Spinal cord (tissue), 10 donors: ENCODE measurements at places on chromosomes 3 and 15.

- no peak overlapping the region for H3K4me3 ChIP-seq
- no peak for DNase-seq
- no peaks in the 10 kb centered on the region for H3K36me3 ChIP-seq
Measured at GRCh38 chr3:140051019-140051957, 116.3 kb downstream of the CLSTN2 start.

GRCh38 chr15:63880744-63881143 is 47.0 kb upstream of the HERC1 start:
- H3K27me3 ChIP-seq: no peaks in the 10 kb centered on the region
- no peak for DNase-seq
- H3K4me1 ChIP-seq: peaks cover 4% of the 10 kb centered on the region
- H3K36me3 ChIP-seq: no peaks in the 10 kb centered on the region
- H3K4me3 ChIP-seq: no peak overlapping the region

- no peaks in the 10 kb centered on the region for H3K36me3 ChIP-seq
- no peaks in the 10 kb centered on the region for H3K4me1 ChIP-seq
- DNase-seq: no peak
Measured at GRCh38 chr3:8911781-8912180, 51.5 kb downstream of the RAD18 start.

GRCh38 chr3:40207796-40208195 is 101.7 kb upstream of the EIF1B start:
- DNase-seq: no peak
- no peaks in the 10 kb centered on the region for H3K4me1 ChIP-seq
- H3K27me3 ChIP-seq: no peaks in the 10 kb centered on the region
- H3K36me3 ChIP-seq: no peaks in the 10 kb centered on the region
- H3K4me3 ChIP-seq: no peak overlapping the region

DNA sequence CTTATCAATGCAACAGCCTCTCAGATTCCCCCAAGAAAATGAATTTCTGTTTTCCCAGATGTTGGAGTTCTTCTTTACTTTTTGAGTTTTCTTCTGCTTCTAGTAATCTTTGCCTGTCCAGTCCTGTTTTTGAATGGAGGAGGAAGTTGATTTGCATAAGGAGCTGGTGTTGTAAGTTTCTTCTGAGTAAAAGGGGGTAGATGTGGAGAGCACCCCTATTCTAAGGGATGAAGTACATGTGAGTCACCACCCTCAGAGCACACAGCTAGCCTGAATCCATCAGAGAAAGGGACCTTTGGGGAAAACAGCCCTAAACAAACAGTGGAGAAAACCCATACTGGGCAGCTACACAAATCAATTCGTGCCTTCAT is 34.5 kb downstream of the ACAA1 start:
- no peaks in the 10 kb centered on the region for H3K36me3 ChIP-seq
- H3K4me1 ChIP-seq: peaks cover 12% of the 10 kb centered on the region
- no peak overlapping the region for H3K4me3 ChIP-seq

DNA sequence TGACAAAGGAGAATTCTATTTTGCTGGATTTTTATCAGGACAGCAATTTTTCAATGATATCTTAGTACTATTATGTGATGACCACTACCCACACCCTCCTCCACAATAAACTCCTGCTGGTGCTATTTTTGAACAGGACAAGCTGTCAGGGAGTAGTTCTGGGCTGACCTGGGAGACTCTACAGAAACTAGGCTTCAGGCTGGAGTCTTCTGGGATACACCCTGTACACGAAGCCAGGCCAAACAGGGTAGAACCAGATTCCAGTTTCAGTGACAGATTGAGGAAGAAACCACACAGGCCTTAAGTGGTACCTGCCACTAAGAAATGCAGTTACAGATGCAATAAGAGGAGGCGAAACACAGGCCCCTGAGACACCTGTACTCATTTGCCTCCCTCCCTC is 12.8 kb downstream of the NMNAT3 start:
- H3K4me1 ChIP-seq: no peaks in the 10 kb centered on the region
- no peak overlapping the region for H3K27ac ChIP-seq
- DNase-seq: no peak
- H3K36me3 ChIP-seq: no peaks in the 10 kb centered on the region

GRCh38 chr3:122497425-122497824 is 17.3 kb downstream of the KPNA1 start:
- no peak overlapping the region for H3K4me3 ChIP-seq
- DNase-seq: no peak
- peaks cover 4% of the 10 kb centered on the region for H3K36me3 ChIP-seq

GRCh38 chr3:66372681-66373350 is 128.0 kb downstream of the LRIG1 start:
- H3K36me3 ChIP-seq: peaks cover 19% of the 10 kb centered on the region
- peaks cover 9% of the 10 kb centered on the region for H3K4me1 ChIP-seq
- H3K27ac ChIP-seq: no peak overlapping the region
- DNase-seq: no peak
- H3K4me3 ChIP-seq: no peak overlapping the region
- no peaks in the 10 kb centered on the region for H3K27me3 ChIP-seq

DNA sequence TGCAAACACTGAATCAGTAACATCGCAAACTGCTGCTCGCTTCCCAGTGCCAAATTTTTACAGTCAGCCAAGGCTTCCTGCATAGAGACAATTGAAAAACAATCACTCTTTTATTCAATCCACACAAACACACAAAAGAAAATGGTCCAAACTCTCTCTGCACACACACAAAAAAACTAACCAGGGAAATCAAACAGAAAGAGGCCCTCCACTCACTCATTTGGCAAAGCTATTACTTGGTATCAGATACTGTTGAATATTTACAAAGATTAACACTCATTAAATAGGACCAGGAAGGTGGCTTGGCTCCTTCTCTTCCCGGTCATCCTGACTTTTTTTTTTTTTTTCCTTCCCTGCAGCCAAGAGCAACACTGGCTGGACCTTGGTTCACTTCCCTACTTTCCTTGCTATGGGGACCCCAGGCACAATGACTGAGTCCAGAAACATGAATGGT is 62.4 kb upstream of the SPATA12 start:
- peaks cover 7% of the 10 kb centered on the region for H3K4me1 ChIP-seq
- no peak overlapping the region for H3K4me3 ChIP-seq
- no peaks in the 10 kb centered on the region for H3K27me3 ChIP-seq

DNA sequence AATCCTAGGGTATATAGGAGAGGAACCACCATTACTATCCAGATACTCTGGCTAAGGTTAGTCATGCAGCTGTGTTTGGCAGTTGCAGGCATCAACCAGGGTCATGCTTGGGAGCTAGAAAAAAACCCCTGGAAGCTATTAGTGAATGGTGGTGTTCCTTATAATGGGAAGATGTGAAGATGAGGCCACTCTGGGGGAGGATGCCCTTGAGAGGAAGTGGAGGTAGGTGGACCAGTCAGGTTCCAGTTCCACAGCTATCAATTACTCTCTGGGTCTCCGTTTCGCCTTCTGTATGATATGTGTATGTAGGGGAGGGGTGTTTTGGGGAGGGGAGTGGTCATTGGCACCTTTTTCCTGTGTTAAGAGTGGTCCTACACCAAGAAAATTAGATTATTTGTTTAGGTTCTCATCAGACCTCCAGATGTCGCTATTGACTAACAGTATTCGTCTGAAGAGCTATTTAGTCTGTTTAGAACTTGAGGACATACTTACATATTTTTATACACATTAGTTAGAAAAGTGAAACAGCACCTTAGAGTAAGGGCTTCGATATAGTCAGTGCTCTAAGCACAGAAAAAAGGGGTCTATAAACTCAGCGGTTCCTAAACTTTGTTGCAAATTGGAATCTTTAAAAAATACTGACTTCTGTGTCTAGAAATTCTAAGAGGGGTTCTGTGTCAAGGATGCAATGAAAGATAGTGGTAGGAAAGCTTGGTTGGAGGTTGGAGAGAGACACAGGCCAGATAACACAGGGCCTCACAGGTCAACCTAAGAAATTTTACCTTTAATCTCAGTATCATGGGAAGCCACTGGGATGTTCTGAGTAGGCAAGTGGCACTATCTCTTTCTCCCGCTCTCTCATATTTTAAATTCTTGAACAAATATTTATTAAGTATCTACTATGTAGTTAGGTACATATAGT is 9.1 kb upstream of the HPS3 start:
- no peaks in the 10 kb centered on the region for H3K36me3 ChIP-seq
- H3K27ac ChIP-seq: no peak overlapping the region
- peak; percentile 91 for DNase-seq
- H3K27me3 ChIP-seq: no peaks in the 10 kb centered on the region

- DNase-seq: no peak
- H3K36me3 ChIP-seq: peaks cover 5% of the 10 kb centered on the region
- H3K4me1 ChIP-seq: peaks cover 53% of the 10 kb centered on the region
- peak overlapping the region; percentile 49 for H3K27ac ChIP-seq
- no peak overlapping the region for H3K4me3 ChIP-seq
Measured at GRCh38 chr3:127744253-127744815, 71.6 kb downstream of the ABTB1 start.

DNA sequence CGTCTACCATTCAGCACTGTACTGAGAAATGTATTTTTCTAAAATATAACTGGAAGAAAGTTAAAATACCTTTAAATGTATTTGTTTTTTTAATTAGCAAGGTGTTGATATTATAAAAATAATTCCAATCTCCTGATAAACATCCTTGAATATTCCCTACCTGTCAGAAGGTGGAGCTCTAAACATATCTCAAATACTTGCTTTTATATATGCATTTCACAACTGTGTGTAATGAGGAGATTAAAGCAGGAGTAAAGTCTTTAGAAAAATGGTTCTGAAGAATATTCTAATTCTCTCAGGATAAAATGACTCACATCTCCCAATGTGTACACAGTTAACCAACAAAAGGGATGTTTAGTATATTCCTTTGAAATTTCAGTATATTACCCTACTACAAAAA is 422.7 kb downstream of the PLCL2 start:
- H3K4me1 ChIP-seq: no peaks in the 10 kb centered on the region
- no peak overlapping the region for H3K4me3 ChIP-seq
- DNase-seq: peak; percentile 82
- no peak overlapping the region for H3K27ac ChIP-seq
- H3K36me3 ChIP-seq: no peaks in the 10 kb centered on the region

DNA sequence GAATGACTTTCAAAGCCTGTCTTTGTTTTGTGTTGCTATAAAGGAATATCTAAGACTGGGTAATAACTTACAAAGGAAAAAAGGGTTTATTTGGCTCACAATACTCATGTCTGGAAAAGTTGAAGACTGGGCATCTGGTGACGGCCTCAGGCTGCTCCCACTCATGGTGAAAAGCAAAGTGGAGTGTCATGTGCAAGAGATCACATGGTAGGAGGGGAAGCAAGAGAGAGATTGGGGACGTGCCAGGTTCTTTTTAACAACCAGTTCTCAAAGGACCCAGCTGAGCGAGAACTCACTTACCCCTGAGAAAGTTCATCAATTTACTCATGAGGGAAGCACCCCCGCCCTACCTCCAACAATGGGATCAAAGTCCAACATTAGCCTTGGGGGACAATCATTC is 929.4 kb downstream of the ROBO1 start:
- H3K36me3 ChIP-seq: no peaks in the 10 kb centered on the region
- H3K4me3 ChIP-seq: no peak overlapping the region
- no peak for DNase-seq
- no peaks in the 10 kb centered on the region for H3K4me1 ChIP-seq
- no peaks in the 10 kb centered on the region for H3K27me3 ChIP-seq
- no peak overlapping the region for H3K27ac ChIP-seq

- no peak for DNase-seq
- H3K27ac ChIP-seq: no peak overlapping the region
- no peaks in the 10 kb centered on the region for H3K27me3 ChIP-seq
- no peak overlapping the region for H3K4me3 ChIP-seq
Measured at GRCh38 chr3:101532783-101533602, 20.0 kb upstream of the SENP7 start.

GRCh38 chr3:169147238-169148008 is 516.1 kb downstream of the MECOM start:
- peak overlapping the region; percentile 38 for H3K4me3 ChIP-seq
- H3K27me3 ChIP-seq: peaks cover 77% of the 10 kb centered on the region
- no peak for DNase-seq
- no peaks in the 10 kb centered on the region for H3K36me3 ChIP-seq

GRCh38 chr3:178382449-178383061 is 153.7 kb upstream of the KCNMB2 start:
- no peak for DNase-seq
- no peak overlapping the region for H3K4me3 ChIP-seq
- no peaks in the 10 kb centered on the region for H3K36me3 ChIP-seq
- no peaks in the 10 kb centered on the region for H3K27me3 ChIP-seq
- H3K4me1 ChIP-seq: no peaks in the 10 kb centered on the region
- no peak overlapping the region for H3K27ac ChIP-seq

DNA sequence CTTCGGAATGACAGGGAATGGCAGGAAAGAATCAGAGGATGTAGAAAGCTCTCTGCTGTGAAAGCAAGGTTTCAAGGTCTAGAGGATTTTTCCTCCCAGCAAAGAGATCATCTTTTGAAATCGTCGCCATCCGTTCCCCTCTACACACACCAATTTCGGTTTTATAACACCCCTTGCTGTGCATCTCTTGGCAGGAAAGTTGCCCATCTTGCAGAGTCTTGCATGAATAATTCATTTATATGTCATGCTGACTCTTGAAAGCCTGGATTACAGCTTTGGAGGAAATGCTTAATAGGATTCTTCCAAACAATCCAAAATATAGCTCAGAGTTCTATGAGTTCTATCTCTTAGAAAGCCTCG is 262.7 kb downstream of the CHL1 start:
- no peak overlapping the region for H3K4me3 ChIP-seq
- H3K27ac ChIP-seq: peak overlapping the region; percentile 33
- no peaks in the 10 kb centered on the region for H3K4me1 ChIP-seq
- DNase-seq: peak; percentile 89

GRCh38 chr3:81838457-81838856 is 77.0 kb upstream of the GBE1 start:
- no peaks in the 10 kb centered on the region for H3K27me3 ChIP-seq
- H3K4me1 ChIP-seq: no peaks in the 10 kb centered on the region
- H3K36me3 ChIP-seq: no peaks in the 10 kb centered on the region
- no peak overlapping the region for H3K4me3 ChIP-seq
- H3K27ac ChIP-seq: no peak overlapping the region

DNA sequence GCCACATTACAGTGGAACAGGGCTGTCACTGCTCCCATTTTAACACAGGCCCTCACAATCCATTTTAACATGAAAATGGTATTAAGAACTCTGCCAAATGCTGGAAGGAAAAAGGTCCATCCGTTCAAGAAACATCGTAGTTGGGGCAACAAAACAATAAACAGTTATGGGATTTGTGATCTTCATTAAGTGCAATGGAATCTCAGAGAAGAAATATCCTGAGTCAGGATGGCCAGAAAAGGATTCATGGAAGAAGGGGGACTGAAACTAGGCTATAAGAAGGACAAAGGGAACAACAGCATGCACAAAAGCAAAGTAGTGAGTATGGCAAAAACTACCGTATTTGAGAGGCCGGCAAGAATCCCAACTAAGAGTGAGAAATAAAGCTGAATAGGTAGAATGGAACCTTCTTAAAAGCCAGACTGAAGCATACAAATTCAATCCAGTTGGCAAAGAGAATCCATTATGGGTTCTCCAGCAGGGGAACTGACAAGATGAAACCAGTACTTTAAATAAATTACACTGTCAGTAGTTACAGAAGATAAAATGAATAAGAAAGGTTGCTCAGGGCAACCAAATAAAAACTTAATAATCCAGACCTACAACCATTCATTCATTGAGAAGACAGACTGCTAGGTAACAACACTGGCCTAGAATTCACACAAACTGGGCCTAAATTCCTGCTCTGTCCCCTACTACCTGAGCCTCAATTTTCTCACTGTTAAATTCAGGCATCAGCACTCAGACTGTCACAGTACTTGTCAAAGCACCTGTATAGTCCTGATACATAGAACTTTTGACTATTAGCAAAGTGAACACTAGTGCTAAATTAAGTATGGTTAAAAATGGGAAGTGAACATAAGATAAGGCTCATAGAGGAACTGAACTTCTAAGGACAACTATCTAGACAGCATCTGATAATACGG is 6.3 kb downstream of the TBL1XR1 start:
- H3K27me3 ChIP-seq: no peaks in the 10 kb centered on the region
- H3K36me3 ChIP-seq: no peaks in the 10 kb centered on the region
- peaks cover 14% of the 10 kb centered on the region for H3K4me1 ChIP-seq
